SW 1271 (cell line): ENCODE measurements at places on chromosomes 16 and 17.
A peak's percentile ranks its signal among the peaks of the same experiment; 100 is the strongest.

DNA sequence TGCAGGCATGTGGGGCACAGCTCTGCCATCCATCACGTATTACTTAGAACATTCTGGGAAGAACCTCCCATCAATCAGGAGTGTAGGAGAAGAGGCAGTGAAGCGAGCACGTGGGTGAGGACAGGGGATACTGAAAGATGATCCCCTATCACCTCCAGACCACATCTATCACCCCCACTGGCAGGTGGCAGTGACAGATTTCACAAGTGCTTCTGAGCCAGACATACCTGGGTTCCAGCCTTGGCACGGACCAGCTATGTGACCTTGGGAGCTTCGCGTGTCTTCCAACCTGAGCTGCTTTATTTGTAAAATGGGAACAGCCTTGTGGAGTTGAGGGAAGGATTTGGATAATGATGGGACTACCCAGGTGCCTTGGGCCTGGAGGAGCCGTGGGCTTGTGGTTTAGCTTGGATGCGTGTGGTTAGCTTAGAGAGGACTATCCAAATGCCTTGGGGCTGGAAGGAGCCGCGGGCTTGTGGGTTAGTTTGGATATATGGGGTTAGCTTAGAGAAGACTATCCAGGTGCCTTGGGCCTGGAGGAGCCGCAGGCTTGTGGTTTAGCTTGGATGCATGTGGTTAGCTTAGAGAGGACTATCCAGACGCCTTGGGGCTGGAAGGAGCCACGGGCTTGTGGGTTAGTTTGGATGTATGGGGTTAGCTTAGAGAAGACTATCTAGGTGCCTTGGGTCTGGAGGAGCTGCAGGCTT, 206.4 kb downstream of the ENGASE start:
- DNase-seq, result no peak

- DNase-seq, result no peak
Observed at GRCh38 chr16:35196313-35196712, 1736.9 kb downstream of the TP53TG3F start.

- no peak for DNase-seq
Observed at GRCh38 chr17:57201481-57201880, 54.8 kb upstream of the MSI2 start.

DNA sequence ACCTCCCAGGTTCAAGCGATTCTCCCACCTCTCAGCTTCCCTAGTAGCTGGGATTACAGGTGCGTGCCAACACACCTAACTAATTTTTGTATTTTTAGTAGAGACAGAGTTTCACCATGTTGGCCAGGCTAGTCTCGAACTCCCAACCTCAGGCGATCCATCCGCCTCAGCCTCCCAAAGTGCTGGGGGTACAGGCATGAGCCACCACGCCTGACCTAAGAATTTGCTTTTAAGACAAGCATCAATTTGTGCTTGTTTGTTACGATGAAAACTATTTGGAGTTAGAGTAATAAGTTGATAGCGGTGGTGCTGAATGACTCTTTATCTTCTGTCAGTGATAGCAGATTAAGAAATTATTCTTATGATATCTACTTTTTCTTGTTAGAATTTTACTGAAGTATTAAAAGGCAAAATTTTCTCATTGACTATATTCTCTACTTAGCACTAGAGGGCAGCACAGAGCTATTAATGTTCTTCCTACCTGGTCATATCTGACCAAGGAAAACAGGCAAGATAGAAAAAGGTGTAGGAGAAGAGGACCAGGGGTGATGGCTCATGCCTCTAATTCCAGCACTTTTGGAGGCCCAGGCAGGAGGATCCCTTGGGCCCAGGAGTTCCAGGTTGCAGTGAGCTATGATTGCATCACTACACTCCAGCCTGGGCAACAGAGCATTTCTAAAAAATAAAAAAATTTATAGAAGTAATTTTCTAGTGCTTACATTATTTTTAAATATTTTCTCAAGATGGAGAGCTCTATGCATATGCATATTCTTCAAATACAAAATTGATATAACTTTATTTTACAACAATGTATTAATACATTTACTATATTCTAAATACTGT, 24.5 kb downstream of the STXBP4 start:
- peak; percentile 67 for DNase-seq
